ENCODE measurements at places on chromosomes 13 and 19.

DNA sequence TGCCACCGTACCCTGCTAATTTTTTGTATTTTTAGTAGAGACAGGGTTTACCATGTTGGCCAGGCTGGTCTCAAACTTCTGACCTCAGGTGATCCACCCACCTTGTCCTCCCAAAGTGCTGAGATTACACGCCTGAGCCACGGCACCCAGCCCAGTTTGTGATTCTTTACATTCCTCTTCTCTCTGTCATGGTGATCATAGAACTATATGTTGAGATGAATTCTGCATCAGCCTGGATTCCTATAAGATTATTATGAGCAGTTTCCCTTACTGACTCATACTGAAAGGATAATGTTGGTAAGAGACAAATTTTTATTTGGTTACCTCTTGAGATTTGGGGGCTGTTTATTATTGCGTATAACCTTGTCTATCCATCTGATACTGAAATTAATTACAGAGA, 121.5 kb upstream of the CSNK1A1L start:
- DNase-seq: no peak

DNA sequence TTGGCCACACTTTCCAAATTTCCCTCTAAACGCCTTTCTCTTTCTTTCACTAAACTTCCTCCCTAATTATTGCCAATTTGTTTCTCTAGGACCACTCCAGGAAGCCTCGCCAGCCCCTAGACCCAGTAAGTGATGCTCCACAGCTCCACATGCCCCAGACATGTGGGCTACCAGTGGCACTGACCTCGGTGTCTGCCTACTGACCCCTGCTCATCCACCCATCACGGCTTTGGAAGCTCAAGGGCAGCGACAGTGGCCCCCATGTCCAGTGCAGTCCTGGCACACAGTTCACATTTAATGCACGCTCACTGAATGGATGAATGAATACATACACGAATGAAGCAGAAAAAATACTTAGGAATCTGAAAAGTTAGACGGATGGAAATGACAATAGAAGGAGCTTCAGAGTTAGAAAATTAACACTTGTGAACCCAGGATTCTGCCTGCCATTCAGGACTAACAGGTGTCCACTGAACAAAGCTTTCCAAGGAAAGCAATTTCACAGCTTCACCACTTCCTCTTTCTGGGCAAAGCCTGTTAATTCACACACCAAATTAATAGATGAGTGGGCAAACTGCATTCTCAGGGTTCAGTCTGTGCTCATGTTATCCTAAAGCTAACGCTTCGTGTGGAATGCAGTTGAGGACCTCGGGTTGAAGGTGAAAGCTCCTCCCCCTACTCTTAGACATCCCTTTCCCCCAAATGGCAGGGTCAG, 50.9 kb downstream of the CCDC70 start:
- DNase-seq: no peak

- no peak for DNase-seq
Observed at GRCh38 chr13:100208002-100208401, 119.1 kb downstream of the PCCA start.

DNA sequence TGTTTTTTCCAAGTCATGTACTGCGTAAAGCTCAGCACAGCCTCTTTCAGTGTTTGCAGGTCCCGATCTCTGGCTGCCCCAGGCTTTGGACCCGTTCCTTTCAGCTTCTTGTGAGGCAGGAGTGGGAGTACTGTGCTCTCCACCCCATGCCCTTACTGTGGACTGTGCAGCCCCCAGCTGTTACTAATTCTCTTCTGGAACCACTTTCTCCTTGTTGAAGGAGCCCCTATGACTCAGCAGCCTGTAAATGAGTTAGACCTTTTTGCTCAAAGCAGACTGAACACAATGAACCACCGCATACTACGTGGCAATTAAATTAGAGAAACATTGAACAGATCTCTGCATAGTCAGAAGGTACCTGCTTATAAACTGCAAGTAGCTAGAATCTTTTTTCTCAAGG, 39.0 kb downstream of the SERTM1 start:
- no peak for DNase-seq

GRCh38 chr13:34012382-34012781, 194.4 kb downstream of the RFC3 start:
- DNase-seq: no peak

DNA sequence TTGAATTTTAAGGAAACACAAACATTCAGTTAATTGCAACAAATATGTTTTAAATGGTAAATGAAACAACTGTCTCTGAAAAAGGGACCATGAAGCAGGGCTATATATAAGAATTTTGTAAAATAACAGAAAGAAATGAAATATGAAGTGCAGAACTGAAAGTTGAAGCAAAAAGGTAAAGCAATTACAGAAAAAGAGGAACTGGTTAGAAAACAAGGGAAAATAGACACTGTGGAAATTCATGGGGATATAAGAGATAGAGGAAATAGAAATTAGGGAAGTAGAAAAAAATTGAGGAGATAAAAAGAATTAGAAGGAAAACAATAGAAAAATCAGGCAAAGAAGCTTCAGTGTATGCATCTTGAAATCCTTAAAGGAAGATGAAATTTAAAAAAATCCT, 40.0 kb upstream of the TDRD3 start:
- no peak for DNase-seq

- no peak for DNase-seq
Observed at GRCh38 chr19:13031917-13032623, 36.8 kb downstream of the NFIX start.

DNA sequence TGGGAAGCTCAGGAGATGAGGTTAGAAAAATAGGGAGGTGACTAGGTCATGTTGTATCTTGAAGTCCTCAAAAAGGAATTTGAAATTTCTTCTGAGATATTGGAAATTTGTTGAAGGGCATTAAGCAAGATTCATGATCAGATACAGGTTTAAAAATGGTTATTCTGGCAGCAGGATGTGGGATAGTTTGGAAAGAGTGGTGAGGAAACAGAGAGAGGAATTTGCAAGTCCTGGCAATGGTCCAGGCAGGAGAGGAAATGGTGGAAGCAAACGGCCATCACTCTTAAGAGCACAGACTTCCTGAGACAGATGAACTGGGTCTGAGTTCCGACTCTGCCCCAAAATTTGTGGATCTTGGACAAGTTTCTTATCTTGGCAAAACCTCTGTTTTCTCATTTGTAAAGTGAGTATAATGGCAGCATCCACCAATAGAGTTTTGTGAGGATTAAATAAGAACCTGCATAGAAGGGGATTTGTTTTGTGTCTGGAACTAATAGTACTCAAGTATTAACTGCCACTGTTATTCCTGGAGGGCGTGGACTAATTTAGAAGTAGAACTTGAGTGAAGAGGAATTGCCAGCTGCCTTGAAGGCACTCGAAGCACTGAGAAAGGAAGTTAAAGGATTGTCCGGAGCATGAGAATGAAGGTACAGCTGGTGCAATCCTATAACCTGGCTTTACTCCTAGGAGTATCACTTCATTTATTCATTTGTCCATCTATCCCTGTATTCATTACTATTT, 99.6 kb downstream of the CCNA1 start:
- DNase-seq: no peak

GRCh38 chr13:22014469-22014868, 343.6 kb downstream of the FGF9 start:
- no peak for DNase-seq

DNA sequence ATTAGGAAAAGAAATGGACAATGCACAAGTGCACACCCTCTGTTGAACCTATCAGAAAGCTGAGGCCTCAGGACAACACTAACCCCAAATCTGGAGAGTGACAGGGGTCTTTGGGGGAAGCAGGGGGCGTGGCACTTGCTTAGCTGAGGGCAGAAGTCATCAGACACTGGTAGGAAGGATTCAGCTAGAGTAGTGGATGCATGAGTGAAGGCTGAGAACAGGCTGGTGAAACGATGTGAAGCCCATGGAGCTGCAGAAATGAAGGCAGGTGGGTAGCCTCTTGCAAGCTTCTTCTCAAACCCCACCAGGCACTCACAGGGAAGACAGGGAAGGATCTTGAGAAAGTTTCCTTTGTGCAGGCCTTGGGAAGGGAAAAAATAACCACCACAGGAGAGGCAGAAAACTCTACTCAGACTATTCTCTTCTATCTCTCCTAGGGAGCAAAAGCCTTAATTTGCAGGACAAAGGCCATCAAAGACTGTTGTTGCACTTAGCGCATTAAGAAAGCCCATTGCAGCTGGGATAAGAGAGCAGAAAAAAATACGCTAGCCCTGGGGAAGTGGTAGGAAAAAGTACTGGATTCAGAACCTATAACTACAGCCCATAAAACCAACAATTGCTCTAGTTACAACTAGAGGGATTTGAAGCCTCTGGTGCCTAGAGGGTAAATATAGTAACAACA, 193.3 kb upstream of the ZNF536 start:
- DNase-seq: no peak

DNA sequence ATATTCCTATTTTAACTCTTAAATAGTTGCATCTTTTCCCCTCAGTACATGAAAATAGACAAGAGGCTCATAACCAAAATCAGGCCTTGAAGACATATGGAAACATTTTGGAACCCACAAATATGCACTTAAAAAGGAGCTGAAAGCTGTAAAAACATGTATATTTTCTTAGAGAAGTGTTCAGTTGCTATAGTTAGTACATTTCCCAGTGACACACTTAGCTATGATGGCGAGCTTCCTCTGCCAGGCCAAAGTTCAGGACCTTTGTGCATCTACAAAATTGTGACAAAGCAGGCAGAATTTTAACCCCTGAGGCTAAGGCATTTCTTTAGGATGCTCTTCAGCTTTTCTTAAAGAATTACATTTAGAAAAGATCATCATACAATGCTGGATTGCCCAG, 54.5 kb downstream of the RCBTB2 start:
- DNase-seq: no peak

DNA sequence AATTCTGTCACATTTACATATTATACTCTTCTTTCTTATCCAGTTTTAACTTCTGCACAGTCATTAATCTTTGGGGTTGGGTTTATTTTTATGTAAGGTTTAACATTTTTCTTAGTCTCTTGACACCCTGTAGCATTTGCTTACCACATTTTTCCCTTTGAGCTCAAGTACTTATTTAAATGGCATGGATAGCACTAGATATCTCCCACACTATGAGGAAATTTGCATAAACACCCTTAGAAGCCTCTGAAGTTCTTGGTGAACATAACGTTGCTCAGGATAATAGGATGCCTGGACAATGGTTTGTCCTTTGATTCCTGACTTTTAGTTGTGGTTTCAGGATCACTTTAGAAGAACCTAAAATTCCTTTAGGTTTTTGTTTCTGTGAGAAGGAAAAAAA, 338.9 kb downstream of the PCDH17 start:
- DNase-seq: no peak

GRCh38 chr19:49017666-49018351, 918 bp upstream of the LHB start:
- peak; percentile 63 for DNase-seq

DNA sequence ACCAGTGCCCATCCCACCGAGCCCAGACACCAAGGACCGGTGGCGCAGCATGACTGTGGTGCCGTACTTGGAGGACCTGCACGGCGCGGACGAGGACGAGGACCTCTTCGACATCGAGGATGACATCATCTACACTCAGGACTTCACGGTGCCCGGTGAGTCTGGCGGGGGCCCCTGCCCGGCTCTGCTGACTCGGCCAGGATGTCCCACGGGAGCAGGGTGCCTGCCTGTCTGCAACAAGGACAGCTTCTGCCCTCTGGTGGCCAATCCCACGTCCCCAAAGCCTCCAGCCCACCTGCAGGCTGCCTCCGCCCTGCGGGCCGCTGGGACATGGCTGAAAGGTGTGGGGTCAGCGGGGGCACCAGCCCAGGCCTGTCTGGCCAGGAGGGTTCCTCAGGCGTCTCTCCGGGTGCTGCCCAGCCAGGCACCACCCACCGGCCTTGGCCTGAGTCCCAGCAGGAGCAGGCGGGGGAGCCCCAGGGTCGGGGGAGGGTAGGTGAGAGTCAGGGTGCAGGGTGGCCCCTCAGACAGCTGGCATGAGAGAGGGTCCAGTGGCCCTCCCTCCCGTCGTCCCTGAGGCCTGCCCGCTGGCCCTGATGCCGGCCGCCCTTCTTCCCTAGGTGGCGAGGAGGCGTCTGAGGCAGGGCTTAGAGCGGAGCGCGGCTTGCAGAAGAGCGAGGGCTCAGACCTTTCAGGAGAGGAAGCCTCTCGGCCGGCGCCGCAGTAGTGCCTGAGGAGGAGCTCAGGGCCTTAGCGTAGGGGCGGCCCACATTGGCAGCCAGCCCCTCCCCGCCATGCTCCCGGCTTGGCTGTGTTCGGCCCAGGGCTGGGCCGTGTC, 14.6 kb downstream of the CBARP start:
- DNase-seq: no peak

- no peak for DNase-seq
Observed at GRCh38 chr19:51821456-51821855, 26.5 kb downstream of the FPR3 start.

DNA sequence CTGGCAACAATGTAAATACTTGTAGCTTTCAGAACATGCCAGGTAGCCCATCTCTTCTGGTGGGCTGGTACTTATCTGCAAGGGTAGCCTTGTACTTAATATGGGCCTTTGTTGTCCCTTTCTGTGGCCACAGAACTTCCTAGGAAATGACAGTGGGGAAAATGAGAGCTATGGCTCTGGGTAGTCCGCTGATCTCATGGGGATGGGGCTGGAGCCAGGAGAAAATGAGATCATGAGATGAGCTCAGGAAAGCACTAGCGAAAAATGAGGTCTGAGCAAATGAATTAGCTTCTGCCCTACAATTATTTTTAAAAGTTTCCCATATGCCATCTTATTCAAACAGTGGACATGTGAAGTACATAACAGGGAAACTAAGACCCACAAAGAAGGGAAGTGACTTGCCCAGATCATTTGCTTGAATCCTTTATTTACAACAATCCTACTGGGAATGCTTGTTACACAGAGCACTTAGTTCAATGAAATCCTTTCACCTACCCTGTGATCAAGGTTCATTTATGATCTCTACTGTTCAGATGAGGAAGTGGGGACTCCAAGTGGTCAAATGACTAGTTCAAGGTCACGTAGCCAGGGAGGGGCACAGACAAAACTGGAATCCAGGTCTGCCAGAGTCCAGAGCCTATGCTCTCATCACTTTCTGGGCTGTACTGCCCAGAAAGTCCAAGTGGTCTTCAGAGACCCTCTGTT, 87.1 kb downstream of the PTPRS start:
- DNase-seq: no peak

DNA sequence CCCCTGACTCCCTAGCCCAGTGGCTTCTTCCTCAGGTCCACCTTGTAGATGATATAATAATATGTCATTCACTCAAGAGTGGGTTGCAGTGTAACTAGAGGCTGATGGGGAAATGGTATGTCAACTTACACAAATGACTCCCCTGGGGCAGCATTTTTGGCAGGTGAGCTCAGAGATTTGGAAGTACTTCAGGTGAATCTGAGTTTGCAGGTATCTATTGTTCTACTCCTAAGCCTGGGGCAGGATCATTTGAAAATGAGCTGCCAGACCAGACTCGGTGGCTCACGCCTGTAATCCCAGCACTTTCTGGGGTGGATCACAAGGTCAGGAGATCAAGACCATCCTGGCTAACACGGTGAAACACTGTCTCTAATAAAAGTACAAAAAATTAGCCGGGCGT, 11.6 kb upstream of the CNMD start:
- no peak for DNase-seq

GRCh38 chr19:54189145-54189734, at the start of gene MBOAT7:
MBOAT7 (minus strand) TSS chr19:54189580; CDS start chr19:54188508, 1,072 bp downstream.
- no peak for DNase-seq

DNA sequence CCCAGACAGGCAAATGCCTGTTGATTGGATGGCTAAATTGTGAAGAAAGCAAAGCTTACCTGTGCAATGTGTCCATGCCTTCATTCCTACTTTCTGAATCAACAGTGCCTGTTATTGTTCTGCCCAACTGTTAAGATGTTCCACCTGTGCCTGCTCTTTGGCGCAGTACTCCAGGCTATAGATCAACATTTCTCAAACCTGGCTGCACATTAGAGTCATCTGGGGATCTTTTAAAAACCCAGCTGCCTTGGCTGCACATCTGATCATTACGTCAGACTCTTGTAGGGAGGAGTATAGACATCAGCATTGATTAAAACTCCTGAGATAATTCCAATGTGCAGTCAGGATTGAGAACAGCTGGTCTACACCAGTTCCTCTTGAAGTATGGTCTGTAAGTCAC, 16.2 kb upstream of the CPB2 start:
- no peak for DNase-seq

All from activated CD4-positive, alpha-beta T cell treated with anti-CD3 and anti-CD28 coated beads, Interleukin-2, amount 50 U/mL, for 16 hours (primary cell).